ENCODE measurements at places on chromosomes 3 and 15. TPM values are rescaled to one million over a fixed set of nuclear protein-coding genes. Genes with fewer than 3 reads are reported as not detected.
A peak's percentile ranks its signal among the peaks of the same experiment; 100 is the strongest.

Gene LOXL1
- total RNA-seq: 8.8 TPM

Gene RHOV
- total RNA-seq: not detected

Gene SEMA6D
- 3.8 TPM for total RNA-seq

Gene ADAMTS7
- 8.3 TPM for total RNA-seq

Gene HRG
- not detected for total RNA-seq

Gene PCSK6
- total RNA-seq: 383 TPM

Gene LYZL4
- not detected for total RNA-seq

Gene NDN
- total RNA-seq: 24.2 TPM

Gene EPHA6
- total RNA-seq: not detected

Gene GCSAM
- total RNA-seq: 8.9 TPM

Gene RAB6B
- 7.1 TPM for total RNA-seq

Gene GADL1
- 0.16 TPM for total RNA-seq

DNA sequence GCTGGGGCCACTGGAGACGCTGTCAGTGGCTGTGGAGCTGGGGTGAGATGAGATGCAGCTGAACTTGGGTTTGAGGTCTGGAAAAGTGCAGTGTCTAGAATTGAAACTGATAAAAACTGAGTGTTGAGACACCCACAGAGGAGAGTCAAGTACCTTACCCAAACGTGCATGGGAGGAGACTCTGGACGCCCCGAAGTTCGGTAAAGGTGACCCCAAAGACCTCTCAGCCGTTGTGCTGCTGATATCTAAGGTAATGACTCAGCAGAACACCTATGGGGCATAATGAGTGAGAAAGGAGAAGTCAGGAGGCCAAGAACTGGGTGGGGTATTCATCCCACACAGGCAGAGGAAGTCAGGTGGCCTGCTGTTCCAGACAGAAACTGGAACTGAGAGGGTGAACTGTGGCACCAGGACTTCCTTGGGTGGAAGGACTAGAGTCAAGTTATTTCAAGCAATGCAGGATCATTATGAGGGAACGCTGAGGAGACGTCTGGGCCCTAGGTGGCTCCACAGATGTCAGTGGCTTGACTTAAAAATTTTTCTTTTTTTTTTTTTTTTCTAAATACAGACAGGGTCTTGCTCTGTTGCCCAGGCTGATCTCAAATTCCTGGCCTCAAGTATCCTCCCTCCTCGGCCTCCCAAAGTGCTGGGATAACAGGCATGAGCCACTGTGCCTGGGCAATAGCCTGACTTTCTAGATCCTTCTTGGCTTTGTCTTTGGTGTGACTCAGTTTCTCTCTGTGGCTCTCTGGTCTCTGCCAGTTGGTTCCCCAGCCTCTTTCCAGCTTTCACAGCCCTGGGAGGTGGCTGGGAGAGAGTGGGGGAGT, 67.6 kb upstream of the GCNT3 start:
- no peak for DNase-seq

- no peak for DNase-seq
Observed at GRCh38 chr15:71899674-71900073, 89.3 kb downstream of the NR2E3 start.

- no peak for DNase-seq
Observed at GRCh38 chr15:85010386-85011159, 28.9 kb downstream of the PDE8A start.

GRCh38 chr3:112730210-112730609, 89.3 kb upstream of the CCDC80 start:
- DNase-seq: no peak

DNA sequence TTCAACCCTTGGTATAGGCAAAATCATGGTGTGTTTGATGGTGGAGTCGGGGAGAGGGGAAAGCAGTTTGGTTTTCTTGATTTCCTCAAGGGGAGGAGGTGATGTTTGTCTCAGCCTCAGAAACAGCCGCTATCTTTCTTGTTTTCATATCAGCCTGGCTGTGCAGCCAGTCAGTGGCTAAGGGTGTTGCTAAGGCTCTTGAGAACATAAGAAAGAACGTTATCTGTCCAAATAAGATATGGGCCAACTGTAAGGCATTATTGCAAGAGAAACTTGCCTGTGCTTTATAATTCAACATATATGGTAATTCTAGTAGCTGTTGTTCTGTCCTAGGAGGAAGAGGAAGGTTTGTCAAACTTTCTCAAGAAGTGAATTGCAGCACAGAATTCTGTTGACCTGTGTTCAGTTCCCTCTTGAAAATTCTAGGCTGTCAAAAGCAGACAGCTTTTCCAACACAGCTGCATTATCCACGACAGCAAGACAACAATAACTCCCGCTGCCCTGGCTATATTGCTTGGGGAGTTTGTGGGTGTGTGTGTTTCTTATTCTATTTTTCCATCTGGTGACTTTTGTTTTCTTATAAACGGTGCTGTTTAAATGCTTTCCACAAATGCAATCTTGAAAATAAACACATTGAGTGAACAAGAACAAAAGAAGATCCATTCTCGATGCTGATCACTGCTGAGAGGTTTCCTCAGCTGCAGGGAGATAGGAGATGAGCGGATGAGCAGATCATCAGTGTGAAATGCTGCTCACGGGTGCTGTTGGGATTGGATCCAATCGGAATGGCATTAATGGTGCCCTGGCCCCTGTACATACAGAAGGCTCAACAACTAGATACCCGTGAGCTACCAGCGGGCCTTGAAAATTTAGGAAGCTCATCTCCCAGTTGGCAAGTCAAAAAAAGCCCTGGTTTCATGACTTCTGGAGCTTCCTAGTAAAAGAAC, 90.8 kb upstream of the TNFAIP8L3 start:
- no peak for DNase-seq

DNA sequence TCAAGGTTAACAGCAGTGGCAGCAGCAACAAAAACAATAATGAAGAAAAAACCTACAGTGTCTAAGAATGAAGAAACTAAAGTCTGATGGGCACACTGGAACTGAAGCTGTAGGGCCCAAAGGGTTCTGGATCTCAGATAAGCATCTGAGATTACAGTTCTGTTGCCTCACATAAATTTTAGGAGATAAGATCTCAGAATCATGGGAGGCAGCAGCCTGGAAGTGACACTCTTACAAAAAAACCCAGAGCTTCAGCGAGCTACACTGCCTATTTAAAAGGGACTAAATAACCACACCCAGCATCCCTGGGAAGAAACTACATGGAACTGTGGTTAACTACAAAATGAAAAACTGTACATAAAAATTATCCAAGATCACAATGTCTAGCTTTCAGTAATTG, 61.2 kb downstream of the PLD1 start:
- DNase-seq: no peak

DNA sequence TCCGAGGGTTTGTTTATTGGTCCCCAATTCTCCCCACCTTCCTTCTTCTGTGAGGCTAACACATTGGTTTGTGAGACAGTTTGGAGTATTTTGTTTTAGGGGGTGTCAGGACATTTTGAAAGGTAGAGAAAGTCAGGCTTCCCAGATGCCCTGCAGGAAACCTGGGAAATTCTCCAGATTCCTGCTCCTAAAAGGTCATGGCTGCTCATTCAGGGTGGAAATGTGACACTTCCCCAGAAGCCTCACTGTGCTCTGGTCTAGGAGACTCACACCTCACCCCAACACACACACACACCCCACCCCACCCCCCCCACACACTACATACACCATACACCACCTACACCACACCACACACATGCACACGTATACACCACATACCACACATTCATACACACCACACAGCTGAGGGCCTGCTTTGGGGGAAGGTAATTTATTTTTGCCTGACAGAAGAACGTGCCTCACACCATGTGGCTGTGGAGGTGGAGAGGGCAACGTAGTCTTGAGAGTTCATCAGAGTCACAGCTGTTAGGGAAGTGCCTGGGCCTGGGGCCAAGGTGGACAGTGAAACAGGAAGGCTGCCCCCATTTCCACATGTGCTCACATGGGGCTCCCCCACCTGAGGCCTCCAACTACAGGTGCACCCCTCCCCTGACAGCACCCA, 40.4 kb upstream of the LIMD1 start:
- peak; percentile 85 for DNase-seq

GRCh38 chr15:56059716-56060115, 66.3 kb upstream of the NEDD4 start:
- DNase-seq: no peak

DNA sequence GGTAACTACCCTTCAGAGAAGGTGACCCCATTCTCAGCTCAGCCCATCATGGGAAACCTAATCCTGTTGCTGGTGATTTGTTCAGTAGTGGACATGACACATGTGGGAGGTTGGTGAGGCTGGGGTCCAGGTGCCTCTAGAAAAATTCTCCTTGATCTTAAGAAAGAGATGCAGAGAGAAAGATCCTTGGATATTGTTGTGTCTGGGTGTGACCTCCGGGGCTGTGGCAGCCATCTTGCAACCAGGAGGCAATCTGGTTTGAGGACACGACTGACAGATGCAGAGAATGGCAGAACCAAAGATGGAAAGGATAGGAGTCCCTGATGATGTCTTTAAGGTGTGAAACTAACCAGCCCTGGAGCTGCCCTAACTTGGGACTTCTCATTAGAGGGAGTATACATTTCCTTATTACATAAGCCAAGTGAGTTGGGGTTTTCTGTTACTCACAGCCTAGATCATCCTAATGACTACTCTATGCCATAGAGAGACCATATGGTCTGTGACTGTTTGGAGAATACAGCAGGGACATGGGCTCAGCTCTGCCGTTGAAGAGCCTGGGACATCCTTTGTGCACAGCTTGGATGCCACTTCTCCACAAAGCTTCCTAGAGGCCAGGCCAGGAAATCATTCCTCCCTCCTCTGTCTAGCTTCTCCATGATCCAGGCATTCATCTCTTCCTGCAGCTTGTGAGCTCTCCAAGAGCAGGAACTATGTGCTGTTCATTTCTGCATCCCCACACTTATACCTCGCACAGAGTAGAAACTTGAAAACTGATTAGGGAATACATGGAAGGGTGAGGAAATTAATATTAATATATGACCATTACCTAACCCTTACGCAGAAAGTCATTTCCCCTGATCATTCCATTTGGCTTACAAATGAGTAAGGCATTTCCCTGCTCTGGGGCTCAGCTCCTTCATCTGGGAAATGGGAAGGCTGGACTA, 45.9 kb downstream of the HRH1 start:
- DNase-seq: no peak

DNA sequence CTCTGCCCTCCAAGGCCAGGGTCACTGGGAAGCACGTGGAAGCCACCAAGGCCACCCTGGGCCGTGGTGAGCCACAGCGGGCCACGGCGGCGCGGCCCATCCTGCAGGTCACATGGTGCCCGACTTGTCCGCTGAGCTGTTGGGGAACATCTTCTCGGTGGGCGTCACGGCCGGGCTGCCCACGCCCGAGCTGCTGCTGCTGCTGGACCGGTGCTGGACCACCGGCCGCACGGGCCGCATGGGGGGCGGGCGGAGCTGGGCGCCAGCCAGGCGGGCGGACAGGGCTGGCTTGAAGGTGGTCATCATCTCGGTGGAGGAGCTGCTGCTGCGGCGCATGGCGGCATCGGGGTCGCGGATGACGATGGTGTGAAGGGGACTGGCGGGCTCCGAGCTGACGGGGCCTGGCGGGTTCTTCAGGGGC, 22.1 kb upstream of the RAD18 start:
- peak; percentile 71 for DNase-seq

DNA sequence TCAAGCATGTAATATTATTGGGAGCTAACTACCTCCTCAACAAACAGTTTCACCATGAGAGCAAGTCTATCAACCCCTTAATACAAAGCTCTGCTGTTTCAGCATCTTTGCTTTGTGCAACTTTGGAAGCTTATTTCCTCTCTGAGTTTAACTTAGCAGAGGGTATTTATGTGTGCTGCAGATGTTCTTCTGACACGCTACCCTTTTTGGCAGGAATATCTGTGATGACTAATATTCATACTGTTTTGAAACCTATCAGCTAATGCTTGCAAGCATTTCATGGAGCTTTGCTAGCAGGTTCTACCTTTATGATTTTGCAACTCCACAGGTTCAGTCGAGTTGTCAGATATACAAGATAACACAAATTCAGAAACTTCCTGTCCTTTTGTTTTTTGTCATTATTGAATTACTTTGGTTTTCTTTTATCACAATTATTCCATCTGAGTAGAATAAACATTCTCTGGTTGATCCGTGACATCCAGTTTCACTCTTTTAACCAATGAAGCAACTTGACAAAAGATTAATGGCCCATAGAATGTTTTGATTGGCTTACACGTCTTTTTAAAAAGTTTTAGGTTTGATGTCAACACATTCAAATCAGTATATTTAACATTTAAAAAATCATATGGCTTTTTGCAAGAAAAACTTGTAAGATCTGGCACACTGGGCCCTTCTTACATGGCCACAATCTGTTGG, 1.7 kb upstream of the SLC9A9 start:
- DNase-seq: no peak

GRCh38 chr3:143037867-143038266, 36.5 kb downstream of the U2SURP start:
- no peak for DNase-seq

GRCh38 chr3:184336547-184337398, 627 bp upstream of the FAM131A start:
- no peak for DNase-seq

- DNase-seq: no peak
Observed at GRCh38 chr3:124567179-124567578, 163.1 kb upstream of the UMPS start.

GRCh38 chr15:38231436-38231835, 21.2 kb upstream of the SPRED1 start:
- DNase-seq: no peak

- peak; percentile 58 for DNase-seq
Observed at GRCh38 chr3:53261712-53262111, 5.9 kb upstream of the TKT start.

GRCh38 chr15:42154212-42154941, 2.1 kb downstream of the PLA2G4F start:
- DNase-seq: peak; percentile 51

DNA sequence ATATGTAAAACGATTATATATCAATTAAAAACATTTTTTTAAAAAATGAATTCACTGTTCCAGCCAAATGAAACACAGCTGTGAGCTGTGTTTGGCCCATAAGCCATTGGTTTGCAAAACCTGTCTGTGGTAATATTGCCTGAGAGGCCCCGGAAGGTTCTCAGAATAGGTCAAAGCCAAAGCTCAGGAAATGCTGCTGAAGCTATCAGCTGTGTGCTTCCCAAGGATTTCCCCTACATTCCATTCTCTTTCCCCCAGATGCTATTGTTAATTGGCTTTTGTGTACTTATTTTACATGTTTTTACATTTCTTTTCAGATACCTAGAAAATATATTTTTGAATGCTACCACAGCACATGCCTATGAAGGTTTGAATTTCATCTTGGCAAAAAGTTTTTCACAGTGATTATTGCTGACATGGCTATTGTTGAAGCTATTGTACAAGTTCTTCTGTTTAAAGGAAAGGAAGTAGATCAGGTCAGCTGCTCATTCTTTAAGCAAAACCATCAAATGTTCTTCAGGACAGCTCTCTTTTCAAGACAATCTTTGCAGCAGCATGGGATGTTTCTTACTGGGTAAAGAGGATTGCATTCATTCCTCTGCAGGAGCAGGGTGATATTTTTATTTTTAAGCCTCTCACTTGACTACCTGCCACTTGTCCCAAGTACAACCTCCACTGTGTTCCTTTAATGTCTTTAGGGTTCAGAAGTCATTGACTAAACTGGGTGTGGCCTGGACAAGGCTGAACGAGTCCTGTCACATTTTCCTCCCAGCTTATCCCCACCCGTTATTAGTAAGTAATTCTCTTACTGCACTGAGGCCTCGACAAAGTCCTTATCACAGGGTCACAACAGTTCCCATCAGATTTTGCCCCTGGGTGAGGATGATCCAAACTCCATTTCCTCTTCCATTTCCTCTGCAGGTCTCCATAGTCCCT, 26.3 kb upstream of the BNC1 start:
- DNase-seq: no peak

GRCh38 chr3:3071136-3071535, 39.0 kb downstream of the IL5RA start:
- no peak for DNase-seq

GRCh38 chr3:170642882-170643601, 57.2 kb upstream of the SLC7A14 start:
- DNase-seq: no peak

- DNase-seq: no peak
Observed at GRCh38 chr3:18228060-18228459, 197.1 kb downstream of the SATB1 start.
